ENCODE measurements at places on chromosomes 1 and 21.

GRCh38 chr1:22104865-22105437 is 37.9 kb downstream of the WNT4 start:
- DNase-seq, result no peak

- DNase-seq, result no peak
These were observed 149.9 kb downstream of the KIF26B start for GRCh38 chr1:245304698-245305097.

GRCh38 chr21:45136500-45136899 is 62.1 kb downstream of the ADARB1 start:
- DNase-seq, result no peak

DNA sequence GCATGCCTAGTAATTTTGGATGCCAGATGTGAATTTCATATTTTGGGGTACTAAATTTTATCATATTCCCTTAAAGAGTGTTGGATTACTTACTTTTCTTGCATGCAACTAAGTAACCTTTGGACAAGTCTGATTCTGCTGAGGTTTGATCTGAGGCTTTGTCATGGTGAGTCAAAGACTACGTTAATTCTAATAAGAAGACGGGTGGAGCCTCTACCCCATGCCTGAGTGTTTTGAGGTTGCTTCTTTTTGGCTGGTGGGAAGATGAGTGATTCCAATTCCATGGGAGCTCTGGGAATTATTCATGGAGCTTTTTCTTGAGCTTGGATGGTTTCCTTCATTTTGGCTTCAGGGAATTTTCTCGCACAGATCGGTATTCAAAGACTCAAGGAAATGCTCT is 11.6 kb upstream of the PCP4 start:
- DNase-seq, result no peak

- DNase-seq, result no peak
These were observed 79.5 kb downstream of the FASLG start for GRCh38 chr1:172738389-172738788.

DNA sequence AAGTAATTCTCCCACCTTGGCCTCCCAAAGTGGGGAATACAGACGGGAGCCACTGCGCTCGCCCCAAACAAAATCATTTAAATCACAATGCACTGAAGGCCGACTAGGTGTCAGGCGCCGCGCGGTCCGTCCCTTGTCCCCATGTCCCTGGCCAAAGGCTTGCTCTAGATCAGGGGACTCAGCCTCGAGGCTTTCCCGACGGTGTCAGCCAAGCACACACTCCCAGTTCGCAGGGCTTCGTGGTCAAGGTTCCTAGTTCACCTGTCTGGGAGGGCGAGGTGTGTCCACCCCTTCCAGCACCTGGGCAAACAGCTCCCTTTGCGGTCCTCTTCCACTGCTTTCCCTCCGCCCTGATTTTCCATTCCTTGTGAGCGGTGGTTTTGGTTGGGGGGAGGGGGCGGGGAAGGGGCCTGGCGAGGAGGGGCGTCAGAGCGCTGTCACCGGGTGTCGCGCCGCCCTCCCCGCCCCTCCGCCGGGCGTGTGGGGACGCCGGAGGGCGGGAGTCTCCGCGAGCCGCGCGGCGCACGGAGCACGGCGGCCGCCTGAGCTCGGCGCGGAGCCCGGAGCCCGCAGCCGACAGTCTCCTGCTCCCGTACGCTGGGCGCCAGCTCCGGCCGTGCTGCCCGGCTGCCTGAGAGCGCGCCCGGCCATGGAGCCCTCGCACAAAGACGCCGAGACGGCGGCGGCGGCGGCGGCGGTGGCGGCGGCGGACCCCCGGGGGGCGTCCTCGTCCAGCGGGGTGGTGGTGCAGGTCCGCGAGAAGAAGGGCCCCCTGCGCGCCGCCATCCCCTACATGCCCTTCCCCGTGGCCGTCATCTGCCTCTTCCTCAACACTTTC is at the start of gene STUM:
Gene STUM, plus strand, starts transcription at position 509 of the 838 bp plus-strand sequence. Its CDS starts 141 bp downstream, at position 650.
- DNase-seq, result peak; percentile 49

GRCh38 chr1:187844313-187844712 is 1015.6 kb downstream of the PLA2G4A start:
- DNase-seq, result no peak

DNA sequence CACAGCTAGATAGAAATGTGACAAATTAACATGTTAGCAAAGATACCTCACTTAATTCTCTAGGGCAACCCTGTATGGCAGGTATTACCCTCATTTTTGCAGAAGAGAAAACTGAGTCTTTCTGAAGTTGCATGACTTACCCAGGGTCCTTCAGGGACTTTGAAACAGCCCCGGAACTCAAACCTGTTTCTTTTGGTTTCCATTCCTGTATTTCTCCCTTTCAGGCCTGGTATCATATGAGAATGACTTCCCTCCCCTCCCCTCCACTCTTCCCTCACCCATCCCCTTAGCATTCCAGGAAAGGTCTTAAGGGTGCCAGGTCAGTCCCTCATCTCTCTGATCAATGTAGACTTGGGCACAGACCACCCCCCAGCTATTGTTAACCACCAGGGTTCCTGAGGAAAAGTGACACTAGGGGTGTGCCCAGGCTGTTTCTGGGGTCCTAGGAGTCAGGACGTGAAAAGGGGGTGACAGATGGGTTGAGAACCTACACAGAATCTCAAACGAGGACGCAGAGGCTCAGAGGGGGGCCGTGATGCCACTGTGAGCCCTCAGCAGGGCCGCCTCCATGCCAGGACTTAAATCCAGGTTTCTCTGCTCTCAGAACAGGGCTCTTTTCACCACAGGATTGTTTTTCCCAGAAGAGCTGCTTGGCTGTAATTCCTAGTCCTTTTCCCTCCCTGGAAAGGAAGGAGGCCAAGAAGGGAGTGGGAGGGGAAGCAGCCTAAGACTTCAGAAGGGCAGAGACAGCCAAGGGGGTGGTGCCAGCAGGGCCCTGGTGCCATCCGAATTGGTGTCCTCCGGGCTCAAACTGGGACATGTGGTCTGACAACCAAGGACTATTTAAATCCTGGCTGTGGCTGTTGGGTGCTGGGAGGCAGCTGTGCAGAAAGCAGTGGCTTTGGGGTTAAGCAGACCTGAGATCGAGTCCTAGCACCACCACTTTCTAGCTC is 2.1 kb upstream of the WASF2 start:
- no peak for DNase-seq

DNA sequence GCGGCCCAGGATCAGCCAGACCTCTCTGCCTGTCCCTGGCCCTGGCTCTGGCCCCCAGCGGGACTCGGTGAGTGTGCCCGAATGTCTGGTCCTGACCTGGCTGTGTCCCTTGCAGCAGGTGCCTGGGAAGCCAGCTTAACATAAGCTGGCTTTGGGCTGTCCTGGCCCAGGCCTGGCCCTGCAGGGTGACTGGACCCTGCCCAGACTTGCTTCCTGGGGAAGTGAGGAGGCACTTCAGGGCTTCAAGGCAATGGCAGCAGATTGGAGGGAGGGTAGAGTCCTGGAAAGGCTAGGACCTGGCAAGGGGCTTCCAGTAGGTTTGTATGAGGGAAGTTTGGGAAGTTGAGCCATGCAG is 16.4 kb downstream of the RPS6KA1 start:
- DNase-seq, result no peak

GRCh38 chr1:24294716-24295371 is 24.3 kb upstream of the GRHL3 start:
- DNase-seq, result no peak

DNA sequence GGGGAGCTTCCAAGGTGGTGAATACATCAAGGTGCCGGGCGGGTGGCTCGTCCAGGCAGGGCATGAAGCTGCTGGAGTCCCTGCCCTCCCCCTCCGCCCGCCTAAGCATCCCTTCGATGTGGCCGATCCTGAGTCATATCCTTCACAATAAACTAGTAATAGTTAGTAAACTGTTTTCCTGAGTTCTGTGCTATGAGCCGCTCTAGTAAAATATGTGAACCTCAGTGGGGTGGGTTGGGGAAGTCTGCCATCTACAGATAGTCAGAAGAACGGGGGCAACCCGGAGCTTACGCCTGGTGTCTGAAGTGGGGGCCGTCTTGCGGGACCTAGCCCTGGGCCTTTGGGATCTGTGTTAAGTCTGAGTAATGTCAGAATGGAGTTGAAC is 21.6 kb downstream of the C2CD2 start:
- no peak for DNase-seq

- DNase-seq, result peak; percentile 9
These were observed 174.3 kb downstream of the ADGRL2 start for GRCh38 chr1:81974883-81975555.

GRCh38 chr1:89771991-89772560 is 48.8 kb upstream of the LRRC8D start:
- no peak for DNase-seq

GRCh38 chr1:199808110-199808870 is 219.2 kb upstream of the NR5A2 start:
- DNase-seq, result no peak

DNA sequence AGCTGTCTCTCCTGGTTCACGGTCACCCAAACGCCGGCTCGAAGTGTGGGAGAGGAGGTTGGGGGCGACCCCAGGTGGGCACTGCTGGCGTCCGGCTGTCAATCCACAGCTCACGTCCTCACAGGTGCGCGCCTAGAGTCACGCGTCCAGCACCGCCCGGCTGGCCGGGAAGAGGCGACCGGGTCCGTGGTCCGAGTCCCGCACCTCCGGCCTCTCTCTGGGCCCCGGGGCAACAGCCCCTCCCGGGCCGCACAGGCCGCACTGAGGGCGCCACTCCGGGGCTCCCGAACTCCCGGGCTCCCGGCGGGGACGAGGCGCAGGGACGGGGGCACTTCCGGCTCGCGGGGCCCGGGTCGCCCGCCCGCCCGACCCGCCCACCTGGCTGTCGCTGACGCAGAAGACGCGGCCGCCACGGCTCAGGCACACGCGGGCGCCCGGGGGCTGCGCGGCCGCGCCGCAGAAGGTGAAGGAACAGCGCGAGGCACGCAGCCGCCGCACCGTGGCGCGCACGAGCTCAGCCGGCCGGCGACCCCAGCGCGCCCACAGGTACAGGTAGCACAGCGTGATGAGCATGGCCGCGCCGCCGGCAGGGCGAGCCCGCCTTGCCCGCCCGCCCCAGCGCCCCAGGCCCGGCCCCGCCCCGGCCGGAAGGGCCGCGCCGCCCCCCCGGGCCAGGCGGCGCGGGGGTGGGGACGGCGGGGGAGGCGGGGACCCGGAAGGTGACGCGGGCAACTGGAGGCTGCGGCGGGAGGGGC is at the start of gene HLCS:
Gene HLCS, minus strand, starts transcription at position 604 of the 755 bp plus-strand sequence. Its CDS starts 31 bp downstream, at position 573.
- DNase-seq, result peak; percentile 80

Measured in NCI-H1930 (cell line).